Hair follicular keratinocyte (primary cell): ENCODE measurements at places on chromosomes 4 and X. TPM values are rescaled to one million over a fixed set of nuclear protein-coding genes. Genes with fewer than 3 reads are reported as not detected.

MID1 gene
- 3.6 and 7.6 TPM in 2 replicates for total RNA-seq

RNF150 gene
- 0.08 and 0.30 TPM in 2 replicates for total RNA-seq

ADAMTS3 gene
- total RNA-seq, result 0.08 and 0.30 TPM in 2 replicates

NIPAL1 gene
- total RNA-seq, result 9.4 and 13.7 TPM in 2 replicates

JAKMIP1 gene
- total RNA-seq, result not detected in 2 replicates

TGIF2LX gene
- total RNA-seq, result not detected in 2 replicates

NPY1R gene
- total RNA-seq, result not detected in 2 replicates

WAS gene
- total RNA-seq, result 0.16 TPM in 1 of 2 replicates, not detected in the other

CXCL6 gene
- 0.08 and 0.65 TPM in 2 replicates for total RNA-seq

TCEAL7 gene
- 7.6 and 9.9 TPM in 2 replicates for total RNA-seq

PABPC4L gene
- total RNA-seq, result 0.16 and 0.42 TPM in 2 replicates

RBM47 gene
- total RNA-seq, result 9.9 and 10.6 TPM in 2 replicates

GPAT3 gene
- total RNA-seq, result 1.4 and 4.7 TPM in 2 replicates

ERVMER34-1 gene
- 4.8 and 7.5 TPM in 2 replicates for total RNA-seq

FBXW7 gene
- 18.7 and 35.5 TPM in 2 replicates for total RNA-seq

PTTG2 gene
- total RNA-seq, result not detected in 2 replicates

SNCA gene
- total RNA-seq, result 51.6 and 59.9 TPM in 2 replicates

SSX2B gene
- not detected in 2 replicates for total RNA-seq

CENPC gene
- total RNA-seq, result 6.4 and 7.5 TPM in 2 replicates

POU4F2 gene
- total RNA-seq, result not detected in 2 replicates

TLR10 gene
- not detected in 2 replicates for total RNA-seq

TLR1 gene
- 0.61 and 2.4 TPM in 2 replicates for total RNA-seq

TEX28 gene
- total RNA-seq, result not detected in 2 replicates

L1CAM gene
- 3.0 and 9.4 TPM in 2 replicates for total RNA-seq

HGFAC gene
- not detected in 2 replicates for total RNA-seq

GTPBP6 gene
- total RNA-seq, result 54.2 and 64.9 TPM in 2 replicates

HSFX3 gene
- not detected in 2 replicates for total RNA-seq

FOXR2 gene
- not detected in 2 replicates for total RNA-seq

MAGEC1 gene
- total RNA-seq, result not detected in 2 replicates

SPANXD gene
- not detected in 2 replicates for total RNA-seq

TEX13D gene
- not detected in 2 replicates for total RNA-seq

AREG gene
- 1,201 and 2,086 TPM in 2 replicates for total RNA-seq

TREX2 gene
- total RNA-seq, result 2.0 and 4.1 TPM in 2 replicates

H2BW2 gene
- not detected in 2 replicates for total RNA-seq

PWWP3B gene
- not detected in 2 replicates for total RNA-seq

FRG2 gene
- total RNA-seq, result not detected in 2 replicates

DCHS2 gene
- total RNA-seq, result 0.08 TPM in 1 of 2 replicates, not detected in the other

ZFX gene
- 11.2 and 14.8 TPM in 2 replicates for total RNA-seq

DUSP21 gene
- not detected in 2 replicates for total RNA-seq
